ENCODE measurements at places on chromosomes 11 and 22. TPM values are rescaled to one million over a fixed set of nuclear protein-coding genes. Genes with fewer than 3 reads are reported as not detected.
A peak's percentile ranks its signal among the peaks of the same experiment; 100 is the strongest.

- DNase-seq, result no peak
These were observed 6.9 kb downstream of the CLCF1 start for GRCh38 chr11:67366546-67366945.

GTSE1 gene
- 46.1 TPM for total RNA-seq

CRYBB3 gene
- 0.64 TPM for total RNA-seq

ZBTB44 gene
- total RNA-seq, result 32.5 TPM

DNA sequence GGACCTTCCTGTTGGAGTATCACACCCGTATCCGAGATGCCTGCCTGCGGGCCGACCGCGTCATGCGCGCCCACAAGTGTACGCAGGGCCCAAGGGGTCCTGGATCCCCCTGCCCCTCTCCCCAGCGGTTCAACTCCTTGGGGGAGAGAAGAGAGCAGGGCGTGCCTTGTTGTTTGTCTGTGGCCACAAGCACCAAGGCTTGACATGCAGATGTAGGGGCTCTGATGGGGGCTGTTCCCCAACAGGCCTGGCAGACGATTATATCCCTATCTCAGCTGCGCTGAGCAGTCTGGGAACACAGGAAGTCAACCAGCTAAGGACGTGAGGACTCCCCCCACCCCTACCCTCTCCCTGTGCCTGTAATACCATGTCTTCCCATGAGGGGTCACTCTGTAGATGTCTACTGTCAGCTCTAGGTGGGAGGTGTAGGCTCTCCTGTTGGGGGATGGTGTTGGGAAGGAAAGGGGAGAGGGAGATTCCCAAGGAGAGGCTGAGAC lies 6.8 kb downstream of the CFL1 start:
- DNase-seq, result no peak

SLC22A9 gene
- total RNA-seq, result not detected

PIH1D2 gene
- total RNA-seq, result 1.6 TPM

- peak; percentile 74 for DNase-seq
These were observed 2.4 kb upstream of the RANGAP1 start for GRCh38 chr22:41288245-41288946.

DNA sequence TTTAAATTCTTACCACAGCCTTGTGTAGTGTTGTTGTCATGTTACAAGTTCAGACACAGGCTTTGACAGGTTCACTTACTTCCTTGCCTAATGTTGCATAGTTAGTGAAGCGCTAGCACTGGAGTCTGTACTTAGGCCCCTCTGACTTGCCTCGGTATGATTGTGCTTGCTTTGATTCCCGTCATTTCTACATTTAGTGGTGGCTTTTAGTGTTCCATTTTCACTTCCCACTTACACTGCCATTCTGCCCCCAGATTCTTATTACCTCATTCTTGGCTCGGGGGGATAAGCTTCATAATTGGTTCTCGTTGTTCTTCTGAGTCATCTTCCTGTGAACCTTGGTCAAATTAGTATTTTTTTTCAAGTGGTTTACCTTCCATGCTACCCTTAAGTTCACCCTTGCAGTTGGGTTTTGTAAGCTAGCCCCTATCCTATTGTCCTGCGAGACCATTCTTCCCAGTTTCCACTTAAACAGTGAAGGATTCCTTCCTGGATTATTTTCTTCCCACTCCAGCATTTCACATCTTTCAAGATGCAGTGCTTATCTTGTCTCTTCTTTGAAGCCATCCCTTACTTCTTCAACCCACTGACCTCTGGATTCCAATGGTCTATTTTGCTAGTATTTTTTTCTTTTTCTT lies 68.7 kb downstream of the DDX10 start:
- DNase-seq, result no peak

GRCh38 chr22:42970029-42970428 lies 44.9 kb downstream of the PACSIN2 start:
- DNase-seq, result no peak

DNA sequence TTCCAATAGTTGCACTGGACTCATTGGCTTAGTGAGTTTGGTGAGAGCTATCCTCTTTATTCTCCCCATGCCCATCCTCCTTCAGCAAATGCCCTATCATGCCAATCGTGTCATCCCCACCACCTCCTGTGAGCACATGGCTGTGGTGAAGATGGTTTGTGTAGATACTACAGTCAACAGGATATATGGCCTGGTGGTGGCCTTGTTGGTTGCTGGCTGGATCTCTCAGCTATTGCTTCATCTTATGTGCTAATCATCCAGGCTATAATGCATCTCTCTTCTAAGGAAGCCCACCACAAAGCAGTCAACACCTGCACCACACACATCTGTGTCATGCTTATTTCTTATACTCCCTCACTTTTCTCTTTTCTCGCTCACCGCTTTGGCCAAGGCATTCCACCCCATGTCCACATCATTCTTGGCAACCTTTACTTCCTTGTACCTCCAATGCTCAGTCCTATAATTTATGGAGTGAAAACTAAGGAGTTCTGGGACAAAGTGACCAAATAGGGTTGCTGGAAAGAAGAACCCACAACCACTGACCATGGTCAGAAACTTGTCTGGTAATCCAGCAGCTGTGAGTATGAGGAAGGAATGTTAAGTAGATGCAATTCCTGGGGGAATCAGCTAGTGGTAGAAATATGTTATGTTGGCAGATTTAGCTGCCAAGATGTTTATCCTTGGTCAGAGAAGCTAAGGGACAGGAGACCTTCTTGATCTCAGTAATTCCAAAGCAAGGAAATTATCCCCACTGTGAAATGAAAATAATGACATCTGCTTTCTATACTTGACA lies 16.3 kb upstream of the OR56B1 start:
- DNase-seq, result no peak

- DNase-seq, result no peak
These were observed 97.9 kb downstream of the PDHX start for GRCh38 chr11:35014346-35014745.

GRCh38 chr11:45155058-45155551 lies 8.7 kb downstream of the PRDM11 start:
- DNase-seq, result no peak

TSSC4 gene
- 47.1 TPM for total RNA-seq

GRCh38 chr22:20243537-20244249 lies 24.4 kb downstream of the RTN4R start:
- no peak for DNase-seq

GRCh38 chr11:363948-364761 lies 5.1 kb upstream of the B4GALNT4 start:
- DNase-seq, result peak; percentile 55

DNA sequence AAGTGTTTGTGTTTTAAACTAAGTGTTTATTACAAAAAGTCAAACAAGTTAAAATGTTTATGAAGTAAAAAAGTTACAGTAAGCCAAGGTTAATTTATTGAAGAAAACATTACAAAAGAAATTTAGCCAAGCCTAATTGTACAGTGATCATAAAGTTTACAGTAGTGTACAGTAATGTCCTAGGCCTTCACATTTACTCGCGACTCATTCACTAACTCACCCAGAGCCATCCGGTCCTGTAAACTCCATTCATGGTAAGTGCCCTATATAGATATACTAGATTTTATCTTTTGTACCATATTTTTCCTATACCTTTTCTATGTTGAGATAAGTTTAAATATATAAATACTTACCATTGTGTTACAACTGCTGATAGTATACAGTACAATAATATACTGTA lies 481.8 kb upstream of the TENM4 start:
- no peak for DNase-seq

DNA sequence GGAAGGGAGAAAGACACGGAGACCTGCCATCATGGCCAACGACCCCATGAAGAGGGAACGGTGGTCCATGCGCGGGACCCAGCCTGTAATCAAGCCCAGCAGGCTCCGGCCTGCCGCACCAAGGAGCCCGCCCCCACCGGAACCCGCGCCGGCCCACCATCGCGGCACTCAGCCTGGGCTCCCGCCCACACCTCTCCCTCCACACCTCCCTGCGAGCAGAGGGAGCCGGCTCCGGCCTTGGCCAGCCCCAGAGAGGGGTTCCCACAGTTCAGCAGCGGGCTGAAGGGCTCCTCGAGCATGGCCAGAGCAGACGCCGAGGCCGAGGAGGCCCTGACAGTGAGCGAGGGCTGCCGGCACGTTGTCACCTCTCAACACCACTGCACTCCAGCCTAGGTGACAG lies 1302.8 kb upstream of the CNTN5 start:
- DNase-seq, result no peak

KCNJ4 gene
- total RNA-seq, result not detected

KRTAP5-7 gene
- total RNA-seq, result not detected

- no peak for DNase-seq
These were observed 17.8 kb upstream of the GLB1L2 start for GRCh38 chr11:134313821-134314607.

DNA sequence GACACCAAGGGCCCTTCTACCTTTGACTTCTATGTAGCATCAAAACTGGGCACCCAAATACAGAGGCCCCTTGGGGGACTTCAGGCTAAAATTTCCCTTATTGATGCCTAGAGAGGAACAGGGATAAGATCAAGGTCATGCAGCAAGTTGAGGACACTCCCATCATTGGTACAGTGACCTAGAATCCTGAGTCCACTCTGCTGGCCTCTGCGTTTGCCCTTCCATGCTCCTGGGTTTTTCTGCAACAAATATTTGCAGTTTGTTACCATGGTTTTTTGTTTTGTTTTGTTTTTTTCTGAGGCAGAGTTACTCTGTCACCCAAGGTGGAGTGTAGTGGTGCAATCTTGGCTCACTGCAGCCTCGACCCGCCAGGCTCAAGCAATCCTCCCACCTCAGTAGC lies 64.2 kb downstream of the THAP12 start:
- DNase-seq, result no peak

C22orf42 gene
- not detected for total RNA-seq

- no peak for DNase-seq
These were observed 695.5 kb downstream of the FAM181B start for GRCh38 chr11:82038154-82038553.

DNA sequence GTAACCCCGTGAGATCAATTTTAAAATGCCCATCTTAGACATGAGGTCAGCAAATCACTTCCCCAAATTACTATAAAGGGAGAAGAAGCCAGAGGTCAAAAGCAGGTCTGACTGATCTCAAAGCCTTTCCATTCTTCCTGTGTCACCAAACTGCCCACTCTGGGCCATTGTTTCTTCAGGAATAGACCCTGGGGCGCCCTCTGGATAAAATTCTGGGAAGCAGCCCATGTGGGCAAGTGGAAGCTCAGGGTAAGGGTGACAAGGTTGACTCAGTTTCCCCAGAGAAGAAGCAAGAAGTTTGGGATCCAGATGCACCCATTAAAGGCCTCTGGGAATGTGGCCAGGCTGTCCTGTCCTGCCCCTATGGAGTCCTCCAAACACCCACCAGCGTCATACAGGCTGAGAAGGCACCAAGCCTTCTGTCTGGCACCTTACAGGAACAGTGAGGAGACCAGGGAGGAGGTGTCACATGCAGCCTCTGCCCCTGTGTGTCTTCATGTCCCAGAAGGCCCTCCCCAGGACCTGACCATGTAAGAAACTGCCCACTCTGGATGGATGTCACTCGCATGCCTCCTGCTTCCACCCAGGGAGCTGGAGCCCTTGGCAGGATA lies 50.1 kb downstream of the CHST1 start:
- DNase-seq, result no peak

- DNase-seq, result no peak
These were observed 977.0 kb upstream of the CHORDC1 start for GRCh38 chr11:91199866-91200265.

GRCh38 chr11:36094164-36094563 lies 150.3 kb downstream of the LDLRAD3 start:
- no peak for DNase-seq

- DNase-seq, result no peak
These were observed 85.9 kb downstream of the MICAL2 start for GRCh38 chr11:12196308-12196707.

GRCh38 chr11:78560826-78561484 lies 13.7 kb downstream of the NARS2 start:
- no peak for DNase-seq

DNA sequence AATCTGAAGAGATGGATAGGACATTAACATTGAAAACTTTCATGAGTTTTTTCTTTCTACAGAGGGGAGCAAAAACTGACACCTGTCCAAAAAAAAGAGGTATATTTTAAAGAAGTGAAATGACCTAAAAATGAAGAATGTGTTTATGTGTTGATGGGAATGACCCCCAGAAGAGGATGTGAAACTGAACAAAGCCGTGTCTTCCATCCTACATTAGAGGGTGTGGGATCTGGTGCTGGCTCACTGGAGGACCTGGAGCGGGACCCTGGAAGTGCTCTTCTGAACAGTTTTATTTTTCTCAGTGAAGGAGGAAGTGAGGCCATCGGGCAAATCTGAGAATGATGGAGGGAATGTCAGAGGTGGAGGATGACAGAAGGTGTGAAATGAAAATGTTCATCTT lies 470.1 kb downstream of the NTM start:
- DNase-seq, result no peak

DNA sequence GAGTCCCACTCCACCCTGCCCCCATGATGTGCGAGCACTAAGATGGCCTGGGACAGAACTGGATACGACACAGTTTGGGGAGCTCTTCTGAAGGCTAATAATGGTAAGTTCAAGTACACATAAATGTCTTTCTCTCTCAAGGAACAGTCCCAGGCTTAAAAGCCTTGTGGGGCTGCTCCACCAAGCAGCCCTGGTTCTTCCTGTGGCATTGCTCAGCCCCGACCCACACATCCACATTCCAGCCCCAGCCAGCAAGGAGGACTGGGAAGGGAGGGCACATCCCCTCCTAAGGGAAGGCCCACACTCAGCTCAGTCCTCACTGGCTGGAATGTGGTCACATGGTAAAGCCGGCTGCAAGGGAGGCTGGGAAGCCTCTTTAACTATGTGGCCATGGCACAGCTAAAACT lies 13.3 kb upstream of the MB start:
- DNase-seq, result peak; percentile 38

DNA sequence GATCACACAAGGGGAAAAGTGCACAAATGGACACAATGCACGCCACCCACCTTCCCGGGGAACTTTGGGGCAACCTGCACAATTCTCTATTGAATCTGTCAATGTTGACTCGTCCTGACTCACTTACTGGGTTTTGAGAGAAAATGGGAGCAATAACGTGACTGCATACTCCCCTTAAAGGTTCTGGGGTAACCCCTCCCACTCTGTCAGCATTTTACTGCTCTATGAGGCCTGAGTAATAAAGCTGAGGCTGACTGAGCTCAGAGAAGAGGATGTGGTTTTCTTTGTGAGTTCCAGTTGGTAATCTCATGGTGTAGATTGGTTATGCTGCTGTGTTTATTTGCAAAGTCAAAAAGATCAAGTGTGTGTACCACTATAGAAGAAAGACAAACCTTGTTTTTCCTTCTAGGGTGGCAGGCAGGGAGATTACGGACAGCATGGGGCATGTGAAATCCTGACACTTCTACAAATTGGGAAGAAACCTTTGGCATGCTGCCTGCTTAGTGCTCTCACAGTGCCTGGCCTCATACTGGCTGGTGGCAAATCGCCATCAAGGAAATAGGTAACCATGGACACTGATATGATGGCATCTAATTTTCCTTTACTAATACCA lies 16.1 kb upstream of the APOA1 start:
- DNase-seq, result peak; percentile 34

DNA sequence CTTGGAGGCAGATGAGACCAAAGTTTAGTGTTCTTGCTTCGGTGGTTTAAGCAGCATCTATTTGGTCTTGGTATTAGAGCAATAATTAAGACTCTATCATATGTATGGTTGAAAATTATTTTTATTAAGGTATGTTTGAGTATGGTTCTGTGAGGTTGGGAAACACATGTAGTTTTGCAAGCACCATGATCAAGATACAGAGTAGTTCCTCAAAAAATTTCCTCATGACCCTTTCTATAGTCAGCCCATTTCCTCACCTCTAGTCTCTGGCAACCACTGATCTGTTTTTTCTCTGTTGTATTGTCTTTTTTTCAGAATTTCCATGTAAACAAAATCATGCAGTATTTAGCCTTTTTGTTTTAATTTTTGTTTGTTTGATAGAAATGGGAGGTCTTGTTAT lies 18.4 kb downstream of the MTMR3 start:
- DNase-seq, result no peak

Measured in HCT116 (cell line).